AG10803 (cell line): ENCODE measurements at places on chromosomes 6 and 20.

DNA sequence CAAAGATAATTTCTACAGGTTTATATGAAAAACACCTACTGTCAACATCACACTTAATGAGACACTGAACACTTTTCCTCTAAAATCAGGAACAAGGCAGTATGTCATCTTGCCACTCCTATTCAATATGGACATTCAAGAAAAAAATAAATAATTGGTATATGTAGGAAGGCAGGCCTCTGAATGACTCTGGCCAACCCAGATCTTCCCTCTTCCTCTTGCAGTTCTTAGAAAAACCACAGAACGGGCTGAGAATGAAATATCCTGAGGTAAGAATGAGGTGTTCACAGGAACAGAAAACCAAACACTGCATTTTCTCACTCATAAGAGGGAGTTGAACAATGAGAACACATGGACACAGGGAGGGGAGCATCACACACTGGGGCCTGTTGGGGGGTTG lies 1207.2 kb upstream of the CITED2 start:
- DNase-seq = no peak

DNA sequence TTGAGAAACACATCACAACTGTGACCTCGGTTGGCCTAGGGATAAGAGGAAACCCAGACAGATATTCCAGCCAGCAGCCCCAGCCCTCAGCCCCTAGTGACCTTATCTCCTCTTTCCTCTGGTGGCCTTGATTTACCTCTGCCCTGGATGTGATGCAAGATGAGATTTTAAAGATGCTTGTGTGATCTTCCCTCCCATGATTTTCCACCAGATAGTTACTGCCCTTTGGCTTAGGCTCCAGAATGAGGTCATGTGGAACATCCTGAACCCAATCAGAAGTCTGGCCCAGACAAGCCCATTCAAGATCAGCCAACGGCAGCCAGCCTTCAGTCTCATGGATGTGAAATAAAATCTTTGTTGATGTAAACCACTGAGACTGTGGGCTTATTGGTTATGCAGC lies 104.0 kb downstream of the BANF2 start:
- no peak for DNase-seq

GRCh38 chr6:42745083-42745639 lies 742 bp downstream of the TBCC start:
- peak; percentile 36 for DNase-seq

DNA sequence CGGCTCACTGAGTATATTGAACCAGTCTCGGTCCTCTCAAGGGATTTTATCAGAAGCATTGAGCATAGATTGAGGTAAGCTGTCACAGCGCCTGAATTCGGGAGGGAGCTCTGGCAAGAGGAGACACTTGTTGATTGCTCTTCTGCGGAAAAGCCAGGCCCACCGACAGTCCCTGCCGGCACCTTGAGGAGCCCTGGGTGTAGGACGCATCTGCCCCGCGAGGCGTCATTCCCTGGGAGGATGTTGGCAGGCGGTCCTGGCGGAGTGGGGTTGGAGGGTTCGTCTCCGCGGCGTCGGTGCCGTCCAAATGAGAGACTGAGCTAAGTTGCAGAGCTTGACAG lies 843 bp downstream of the FBXO9 start:
- DNase-seq = peak; percentile 35

DNA sequence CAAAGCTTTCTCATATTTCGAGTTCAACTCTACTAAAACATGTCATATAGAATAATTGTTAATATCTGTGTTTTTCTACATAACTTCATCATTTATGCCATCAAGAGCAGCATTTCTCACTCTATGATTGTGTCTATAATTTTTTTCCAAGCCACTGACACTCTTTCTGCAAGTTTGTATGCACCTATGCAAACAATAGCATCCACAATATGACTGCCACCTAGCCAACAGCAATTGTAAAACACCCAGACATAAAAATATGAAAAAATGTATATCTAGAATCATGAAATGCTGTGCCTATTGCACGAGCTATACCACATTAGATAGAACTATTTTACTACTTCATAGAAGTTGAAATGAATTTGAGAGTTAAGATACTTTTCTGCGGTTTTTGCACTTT lies 286.5 kb upstream of the MARCKS start:
- DNase-seq = no peak

- DNase-seq = no peak
Observed at GRCh38 chr6:137045222-137045789, 541 bp upstream of the IL20RA start.

GRCh38 chr6:37850728-37851285 lies 31.3 kb downstream of the ZFAND3 start:
- DNase-seq = no peak

DNA sequence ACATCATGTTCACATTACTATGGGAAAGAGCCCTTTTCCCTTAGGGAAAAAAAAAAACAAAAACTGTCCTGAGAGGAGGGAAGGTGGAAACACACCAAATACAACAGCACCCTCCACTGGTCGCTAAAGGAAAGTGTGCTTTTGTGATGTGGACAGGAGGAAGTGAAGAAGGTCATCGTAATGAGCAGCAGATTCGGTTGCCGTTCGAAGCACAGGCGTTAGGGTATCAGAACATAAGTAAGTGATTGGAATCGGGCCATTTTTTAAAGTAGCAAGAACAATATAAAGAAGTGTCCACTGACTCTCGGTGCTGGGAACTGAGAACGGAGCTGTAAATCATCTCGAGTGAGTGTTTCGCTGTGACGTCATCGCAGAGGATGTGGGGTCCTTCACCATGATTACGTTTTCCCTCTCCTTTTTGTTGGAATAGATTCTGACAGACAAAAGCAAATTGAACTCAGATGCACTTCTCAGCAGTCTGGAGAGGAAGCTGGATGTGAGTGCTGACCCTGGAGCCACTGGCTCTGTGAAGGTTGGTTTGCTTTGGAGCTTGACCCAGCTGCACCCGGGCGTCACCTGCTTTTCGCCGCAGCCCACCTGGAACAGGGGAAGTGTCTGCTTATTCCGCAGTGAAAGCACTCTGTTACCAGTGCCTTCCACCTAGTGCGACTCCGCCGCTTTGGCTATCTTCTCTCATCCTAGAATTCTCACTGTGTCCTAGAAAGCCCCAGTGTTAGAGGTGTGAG lies 203.6 kb upstream of the GMDS start:
- peak; percentile 84 for DNase-seq

GRCh38 chr20:34680586-34681175 lies 3.8 kb upstream of the PIGU start:
- DNase-seq = peak; percentile 8

DNA sequence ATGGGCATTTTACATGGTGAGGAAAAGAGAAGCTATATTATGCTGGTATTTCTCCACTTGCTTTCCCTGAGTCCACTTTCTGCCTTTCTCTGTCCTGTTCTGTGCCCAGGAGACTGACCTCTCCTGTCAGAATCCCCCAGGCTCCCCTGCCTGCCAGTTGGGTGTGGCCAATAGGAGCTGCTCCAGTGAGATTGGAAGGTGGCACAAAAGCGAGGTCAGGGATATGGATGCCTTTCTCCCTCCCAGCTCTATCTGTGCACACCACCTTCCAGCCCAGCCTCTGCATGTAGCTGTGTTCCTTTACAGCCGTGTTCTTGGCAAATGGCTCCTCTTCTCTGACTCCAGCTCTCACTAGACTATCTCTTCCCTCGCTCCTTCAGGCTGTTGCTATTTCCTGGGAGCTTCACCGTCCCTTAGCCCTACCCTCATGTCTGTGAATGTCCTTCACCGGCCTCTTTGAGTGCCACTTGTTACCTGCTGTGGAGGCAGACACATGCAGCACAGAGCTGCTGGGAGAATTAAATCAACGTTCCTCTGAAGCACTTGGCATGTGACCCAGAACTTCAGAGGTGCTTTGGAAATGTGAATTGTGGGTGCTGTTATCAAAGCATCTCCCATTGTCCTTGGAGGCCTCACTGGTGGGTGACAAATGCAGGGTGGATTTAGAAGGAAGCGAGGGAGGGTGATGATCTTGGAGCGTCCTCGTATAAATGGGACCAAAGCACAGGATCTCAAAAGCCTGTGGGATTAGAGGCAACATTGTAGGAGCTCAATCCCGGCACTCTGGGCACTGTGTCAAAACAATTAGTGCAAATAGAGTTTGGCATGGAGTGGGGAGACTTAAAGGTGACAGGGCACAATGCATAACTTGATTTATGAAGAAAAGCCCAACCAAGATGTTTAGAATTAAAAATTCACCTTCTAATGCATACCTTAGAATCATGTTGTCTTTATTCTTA lies 28.9 kb upstream of the RALGAPA2 start:
- no peak for DNase-seq

- no peak for DNase-seq
Observed at GRCh38 chr6:13971303-13971702, 46.6 kb downstream of the RNF182 start.

DNA sequence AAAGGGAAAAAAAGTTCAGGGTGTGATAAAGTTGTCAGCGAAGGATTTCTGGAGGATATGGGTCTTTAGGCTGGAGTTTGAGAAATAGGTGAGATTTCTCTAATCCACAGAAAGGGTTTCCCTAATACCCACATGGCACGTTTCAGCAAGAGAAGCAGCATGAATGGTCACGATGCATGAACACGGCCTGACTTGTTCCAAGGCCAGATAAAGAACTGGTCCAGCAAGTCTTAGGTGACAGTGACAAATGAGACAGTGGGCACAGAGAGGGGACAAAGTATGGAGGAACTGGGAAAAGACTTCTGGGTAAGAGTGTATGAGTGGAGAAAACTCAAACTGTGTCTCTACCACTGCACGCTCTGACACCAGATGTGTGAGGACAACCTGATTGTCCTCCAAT lies 262.0 kb upstream of the FOXQ1 start:
- DNase-seq = no peak

GRCh38 chr6:45756606-45757005 lies 259.1 kb downstream of the CLIC5 start:
- no peak for DNase-seq

GRCh38 chr20:20276811-20277530 lies 90.9 kb upstream of the INSM1 start:
- DNase-seq = no peak

DNA sequence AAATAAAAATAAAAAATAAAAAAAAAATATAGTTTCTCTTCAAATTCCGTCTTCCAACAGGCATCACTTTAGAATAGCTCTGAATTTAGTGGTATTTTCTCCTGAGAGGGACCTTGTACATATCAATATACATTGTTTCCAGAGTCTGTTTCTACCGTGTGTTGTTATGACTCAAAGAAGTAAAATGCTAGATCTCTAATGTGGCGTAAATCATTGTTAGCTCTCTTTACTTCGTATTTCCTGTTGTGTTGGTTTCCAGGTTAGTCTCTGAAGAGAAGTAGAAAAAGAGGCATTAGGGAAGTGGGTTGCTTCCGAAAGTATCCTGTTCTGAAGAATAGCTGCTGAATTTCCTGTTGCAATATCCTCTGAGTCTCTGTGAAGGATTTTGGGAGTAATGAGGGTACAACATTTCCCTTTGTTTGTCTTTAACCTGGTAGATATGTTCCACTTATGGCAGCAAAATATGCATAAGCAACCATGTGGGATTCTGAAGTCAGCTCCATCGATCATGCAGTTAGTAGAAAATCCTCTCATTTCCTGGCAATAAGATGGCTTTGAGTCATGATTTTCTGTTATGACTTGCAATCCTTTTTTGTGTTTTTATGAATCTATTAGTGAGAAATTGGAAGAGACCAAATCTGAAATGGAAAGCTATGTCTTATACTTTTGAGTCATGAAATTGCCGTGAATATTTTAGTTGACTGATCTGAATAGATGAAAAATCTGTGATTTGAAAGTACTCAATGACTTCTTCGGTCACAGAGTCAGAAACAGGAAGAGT lies 42.0 kb upstream of the MCHR2 start:
- no peak for DNase-seq

DNA sequence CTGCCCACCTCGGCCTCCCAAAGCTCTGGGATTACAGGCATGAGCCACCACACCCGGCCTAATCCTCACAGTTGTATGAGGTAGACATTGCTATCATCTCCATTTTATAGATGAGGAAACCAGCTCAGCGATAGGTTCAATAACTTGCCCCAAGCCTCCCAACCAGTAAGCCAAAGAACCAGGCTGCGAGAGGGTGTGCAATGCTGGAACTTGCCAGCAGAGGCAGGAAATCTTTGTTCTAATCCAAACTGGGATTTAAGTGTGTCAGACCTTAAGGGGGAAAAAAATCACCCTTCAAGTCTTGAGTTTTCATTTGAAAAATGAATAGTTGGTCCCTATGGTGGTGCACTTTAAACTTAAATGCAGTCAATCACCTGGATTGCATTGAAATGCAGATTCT lies 20.1 kb upstream of the RNGTT start:
- peak; percentile 41 for DNase-seq

DNA sequence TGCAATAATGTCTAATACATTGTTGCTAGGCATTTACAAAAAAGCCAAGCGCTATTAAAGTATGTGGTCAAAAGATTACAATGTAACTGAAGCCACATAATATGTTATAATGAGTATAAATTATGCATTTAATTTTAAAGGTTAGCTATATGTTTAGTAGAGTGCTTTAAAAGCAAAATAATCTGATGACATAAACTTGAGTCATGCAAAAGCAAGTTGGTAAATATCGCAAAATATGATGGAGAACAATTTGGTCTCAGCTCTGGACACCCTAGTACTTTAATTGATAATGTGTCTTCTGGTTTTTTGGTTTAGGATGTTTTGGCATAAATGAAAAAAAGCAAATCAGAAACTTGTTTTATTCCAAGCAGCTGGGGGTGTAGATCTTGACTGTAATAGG lies 188.6 kb upstream of the RREB1 start:
- no peak for DNase-seq

- no peak for DNase-seq
Observed at GRCh38 chr6:160198606-160199211, 59.9 kb downstream of the SLC22A2 start.

DNA sequence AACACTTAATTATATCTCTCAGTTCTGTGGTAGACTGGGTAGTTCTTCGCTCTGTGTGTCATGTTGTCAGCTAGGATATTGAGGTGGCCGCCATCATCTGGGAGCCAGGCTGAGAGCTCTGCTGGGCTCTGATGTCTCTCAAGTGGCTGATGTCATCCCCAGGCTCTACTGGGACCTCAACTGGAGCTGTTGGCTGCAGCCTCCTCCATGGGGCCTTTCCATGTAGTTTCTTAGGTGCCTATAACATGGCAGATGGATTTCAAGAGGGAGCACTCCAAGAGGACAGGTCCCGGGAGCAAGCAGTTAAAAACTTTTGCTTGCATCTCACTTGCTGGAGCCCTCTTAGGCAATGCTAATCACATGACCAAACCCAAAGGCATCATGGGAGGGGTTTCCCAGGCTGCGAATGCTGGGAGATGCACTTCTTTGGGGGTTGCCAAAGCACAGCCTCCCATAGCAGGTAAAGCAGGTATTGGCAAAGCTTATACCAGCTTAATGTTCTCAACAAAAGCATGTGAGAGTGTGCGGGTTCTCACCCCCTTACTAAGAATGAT lies 129.8 kb downstream of the TMEM242 start:
- no peak for DNase-seq
